T-helper 22 cell (primary cell): ENCODE measurements at places on chromosomes 2 and 18.

- no peak for DNase-seq
Measured at GRCh38 chr2:16614314-16614860, 51.2 kb downstream of the CYRIA start.

- DNase-seq, result no peak
Measured at GRCh38 chr2:67839668-67840067, 223.1 kb downstream of the C1D start.

DNA sequence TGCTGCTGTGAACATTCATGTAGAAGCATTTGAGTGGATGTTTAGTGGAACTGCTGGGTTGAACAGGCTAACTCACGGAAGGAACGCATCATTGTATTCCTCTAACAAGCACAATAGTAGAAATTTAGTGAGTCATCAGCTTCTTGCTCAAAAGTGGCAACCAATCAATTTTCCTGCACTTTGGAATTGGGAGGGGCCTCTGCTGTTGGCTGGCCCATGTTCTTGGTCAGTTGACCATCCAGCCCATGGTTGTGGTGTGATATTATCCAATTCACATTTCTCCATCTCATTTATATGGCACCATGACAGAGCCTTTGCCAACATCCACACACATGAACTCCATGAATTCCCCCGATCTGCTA is 95.0 kb downstream of the TNFRSF11A start:
- DNase-seq, result no peak

- DNase-seq, result no peak
Measured at GRCh38 chr2:62465741-62466502, 40.1 kb downstream of the TMEM17 start.

GRCh38 chr18:8252371-8252770 is 356.9 kb upstream of the RAB12 start:
- no peak for DNase-seq

DNA sequence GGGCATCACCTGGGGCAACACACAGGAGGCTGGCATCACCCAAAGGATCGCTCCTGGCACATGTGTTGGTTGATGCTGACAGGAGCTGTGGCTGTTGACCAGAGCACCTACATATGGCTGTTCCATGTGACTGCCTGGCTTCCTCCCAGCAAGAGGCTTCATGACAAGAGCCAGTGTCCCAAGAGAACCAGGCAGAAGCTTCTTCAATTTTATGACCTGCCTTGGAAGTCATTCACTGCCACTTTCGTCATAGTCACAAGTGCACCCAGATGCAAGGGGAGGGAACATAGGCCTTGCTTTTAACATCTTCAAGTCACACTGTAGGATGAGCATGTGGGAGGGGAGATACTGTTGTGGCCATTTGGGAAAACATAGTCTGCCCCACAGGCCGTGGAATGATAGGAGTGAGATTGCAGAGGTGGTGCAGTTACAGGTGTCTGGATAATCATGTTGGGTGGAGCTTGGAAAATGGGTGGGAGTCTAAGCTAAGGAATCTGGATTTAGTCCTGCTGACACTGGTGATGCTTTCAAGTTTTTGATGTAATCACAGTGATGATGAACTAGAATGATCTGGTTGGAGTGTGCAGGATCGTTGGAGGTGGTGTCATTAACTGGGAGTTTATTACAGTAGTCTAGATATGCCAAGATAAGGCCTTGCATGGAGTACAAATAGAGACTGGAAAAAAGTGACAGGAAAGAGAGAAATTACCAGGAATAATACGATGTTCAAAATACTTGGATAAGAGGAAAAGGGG is 107.0 kb downstream of the RAPGEF4 start:
- no peak for DNase-seq

- no peak for DNase-seq
Measured at GRCh38 chr2:205682971-205683501, 735 bp downstream of the NRP2 start.

DNA sequence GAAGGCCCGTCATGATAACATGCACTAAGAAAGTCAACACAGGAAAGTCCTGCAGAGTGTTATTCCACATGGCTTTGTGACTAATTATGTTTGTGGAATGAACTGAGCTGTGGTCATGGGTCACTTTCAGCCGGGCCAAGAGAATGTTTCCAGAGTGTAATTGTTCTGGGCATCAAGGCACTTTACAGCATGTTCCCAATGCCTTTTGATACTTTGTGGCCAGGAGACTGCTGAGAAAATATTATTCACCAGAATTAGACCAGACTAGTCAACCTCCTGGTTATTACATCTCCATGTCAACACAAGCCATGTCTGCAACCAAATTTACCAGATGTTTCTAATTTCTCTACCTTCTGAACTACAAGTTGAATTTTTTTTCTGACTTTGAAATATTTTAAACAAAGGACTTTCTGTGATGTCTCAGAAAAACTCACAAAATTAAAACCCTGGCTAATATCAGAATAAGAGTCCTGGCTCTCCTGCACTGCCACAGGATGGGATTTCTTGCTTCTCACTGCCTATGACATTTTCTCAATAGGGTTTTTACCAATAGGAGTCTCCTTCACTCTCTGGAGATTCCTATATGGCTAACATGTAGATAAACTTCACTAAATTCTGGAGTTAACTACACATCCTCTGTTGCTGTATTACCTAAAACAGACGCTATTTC is 90.6 kb upstream of the WDR75 start:
- no peak for DNase-seq

DNA sequence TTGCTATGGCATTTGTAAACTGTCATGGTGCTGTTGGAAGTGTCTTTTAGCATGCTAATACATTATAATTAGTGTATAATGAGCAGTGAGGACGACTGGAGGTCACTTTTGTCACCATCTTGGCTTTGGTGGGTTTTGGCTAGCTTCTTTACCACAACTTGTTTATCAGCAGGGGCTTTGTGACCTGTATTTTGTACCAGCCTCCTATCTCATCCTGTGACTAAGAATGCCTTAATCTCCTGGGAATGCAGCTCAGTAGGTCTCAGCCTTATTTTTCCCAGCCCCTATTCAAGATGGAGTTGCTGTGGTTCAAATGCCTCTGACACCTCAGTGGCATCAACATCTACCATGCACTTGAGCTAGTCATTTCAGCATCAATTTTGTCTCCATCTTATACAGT is 29.7 kb downstream of the LYPD6 start:
- DNase-seq, result no peak

DNA sequence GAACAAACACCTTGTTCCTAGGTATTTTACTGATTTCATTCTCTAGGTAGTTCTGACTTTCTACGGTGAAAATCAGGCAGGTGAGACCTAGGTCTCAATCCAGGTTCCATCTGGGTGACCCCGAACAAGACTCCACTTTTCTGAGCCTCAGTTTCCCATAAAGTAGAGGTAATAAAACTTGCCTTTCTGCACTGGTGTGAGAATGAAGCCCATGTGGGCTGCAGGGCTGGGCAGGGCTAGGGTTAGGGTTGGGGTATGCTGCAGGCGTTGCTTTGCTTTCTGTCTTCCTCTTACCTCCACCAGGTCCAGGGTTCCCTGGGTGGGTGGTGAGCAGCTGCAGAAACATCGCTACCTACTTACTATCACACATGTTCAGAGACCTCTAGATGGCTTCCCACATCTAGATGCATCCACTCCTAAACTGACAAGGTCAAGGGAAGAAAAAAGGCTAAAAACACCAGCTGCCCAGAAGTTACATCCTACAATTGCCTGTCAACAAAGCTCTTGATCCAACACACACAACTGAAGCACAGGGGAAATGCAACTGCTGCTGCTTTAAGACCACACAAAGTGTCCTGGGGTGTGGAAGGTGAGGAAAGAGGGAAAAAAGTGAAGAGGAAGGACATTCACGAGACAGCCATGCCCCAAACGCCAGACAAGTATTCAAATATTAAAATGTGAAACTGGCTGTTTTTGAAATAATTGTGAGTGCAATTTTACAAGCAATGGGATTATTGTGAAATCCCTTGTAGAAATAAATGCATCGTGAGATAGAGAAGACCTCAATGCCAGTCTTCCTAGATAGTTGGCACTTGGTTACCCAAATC is 23.5 kb downstream of the MBP start:
- no peak for DNase-seq

DNA sequence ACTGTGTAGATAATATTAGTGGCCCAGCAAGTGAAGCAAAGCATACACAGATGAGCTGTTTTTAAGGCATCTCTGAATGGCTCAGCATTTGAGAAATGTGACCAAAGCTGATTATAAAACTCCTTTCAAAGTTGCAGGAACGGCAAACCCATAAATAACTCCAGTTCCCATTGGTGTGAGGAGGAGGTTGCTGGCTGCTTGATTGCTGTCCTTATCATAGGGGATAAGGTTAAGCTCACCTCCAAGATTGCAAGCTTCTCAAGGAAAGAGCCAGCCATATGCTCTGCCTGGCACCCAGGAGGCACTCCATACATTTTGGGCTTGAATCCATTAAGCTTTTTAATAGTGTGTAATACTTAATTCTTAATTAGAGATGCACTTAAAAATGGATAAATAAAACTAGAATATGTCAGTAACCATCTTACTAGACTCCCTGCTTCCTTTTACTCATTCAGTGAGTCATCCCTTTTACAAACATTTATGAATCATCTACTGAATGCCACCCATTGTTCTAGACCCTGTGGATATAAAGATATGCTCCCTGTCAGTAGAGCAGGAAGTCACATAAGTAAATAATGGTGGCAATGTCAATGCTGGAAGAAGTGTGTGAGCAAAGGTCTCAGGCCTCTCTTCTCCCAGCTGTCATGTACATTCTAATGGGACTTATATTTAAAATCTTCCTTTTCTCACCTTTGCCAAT is 99.3 kb downstream of the SPATS2L start:
- DNase-seq, result no peak

GRCh38 chr2:18067588-18068384 is 189.3 kb downstream of the KCNS3 start:
- DNase-seq, result no peak

DNA sequence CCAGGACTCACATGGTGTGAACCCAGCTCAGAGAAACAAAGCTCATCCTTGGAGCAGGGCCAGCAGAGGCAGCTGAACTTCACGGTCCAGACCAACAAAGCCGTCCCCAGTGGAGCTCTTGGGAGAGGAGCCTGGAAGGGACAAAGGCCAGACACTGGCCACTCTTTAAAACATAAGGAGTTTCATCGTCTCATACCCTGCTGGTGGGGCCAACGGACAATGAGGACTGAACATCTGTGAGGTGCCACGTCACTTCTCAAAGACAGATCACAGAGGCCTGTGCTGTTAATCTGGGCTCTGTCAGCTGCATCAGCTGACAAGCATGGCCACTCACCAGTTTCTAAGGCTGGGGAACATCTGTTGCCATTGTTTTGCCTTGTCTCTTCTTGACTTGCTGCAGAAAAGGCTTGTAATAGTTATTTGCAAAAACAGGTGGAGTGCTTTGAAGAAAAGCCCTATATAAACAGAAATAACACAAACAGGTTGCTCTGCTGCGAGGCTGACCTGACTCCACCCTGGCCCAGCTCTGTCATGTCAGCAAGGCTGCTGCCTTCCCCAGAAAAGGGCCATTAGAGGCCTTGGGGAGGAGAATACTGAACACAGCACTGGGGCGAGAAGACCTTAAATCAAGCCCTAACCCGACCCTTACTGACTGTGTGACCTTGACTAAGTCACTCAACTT is 68.1 kb upstream of the DAPL1 start:
- no peak for DNase-seq

- no peak for DNase-seq
Measured at GRCh38 chr18:26286008-26286407, 59.8 kb downstream of the TAF4B start.

DNA sequence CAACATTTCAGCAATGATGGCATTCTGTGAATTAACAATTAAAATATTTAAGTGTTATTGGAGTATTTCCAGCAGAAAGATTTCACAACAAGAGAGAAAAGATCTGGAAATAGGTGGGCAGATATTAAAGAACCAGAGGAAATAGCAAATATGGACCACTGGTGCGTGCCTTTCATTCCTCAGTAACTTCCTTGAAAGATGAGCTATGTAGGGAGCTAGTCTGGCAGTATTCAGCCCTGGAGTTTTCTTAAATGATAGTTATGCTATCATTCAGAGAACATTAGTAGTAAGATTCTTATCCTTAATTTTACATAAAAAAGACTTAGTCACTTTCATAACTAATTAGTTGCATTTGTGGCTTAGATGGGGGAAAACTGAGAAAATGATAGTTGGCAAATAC is 41.5 kb downstream of the TANC1 start:
- DNase-seq, result no peak

DNA sequence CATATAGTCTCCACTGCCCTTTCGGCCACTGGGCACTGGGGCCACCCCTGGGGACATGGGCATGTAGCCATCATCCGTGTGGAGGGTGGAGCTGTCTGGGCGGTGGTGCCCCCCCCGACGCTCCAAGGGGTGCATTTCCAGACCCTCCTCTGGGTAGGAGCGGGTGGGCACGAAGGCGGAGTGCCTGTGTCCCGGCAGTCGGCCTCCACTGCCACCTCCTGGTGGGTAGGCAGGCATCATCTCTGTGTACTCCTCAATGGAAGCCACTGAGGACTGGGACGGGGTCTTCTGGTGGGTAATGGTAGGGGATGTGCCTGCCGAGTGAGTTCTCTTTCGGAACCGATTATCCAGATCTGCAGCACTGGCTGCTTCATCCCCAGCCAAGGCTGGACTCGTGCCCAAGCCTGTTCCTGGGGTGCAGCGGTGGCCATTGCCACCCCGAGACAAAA is 2.8 kb downstream of the IRS1 start:
- no peak for DNase-seq

GRCh38 chr18:23209031-23209430 is 73.7 kb downstream of the CABLES1 start:
- DNase-seq, result no peak

DNA sequence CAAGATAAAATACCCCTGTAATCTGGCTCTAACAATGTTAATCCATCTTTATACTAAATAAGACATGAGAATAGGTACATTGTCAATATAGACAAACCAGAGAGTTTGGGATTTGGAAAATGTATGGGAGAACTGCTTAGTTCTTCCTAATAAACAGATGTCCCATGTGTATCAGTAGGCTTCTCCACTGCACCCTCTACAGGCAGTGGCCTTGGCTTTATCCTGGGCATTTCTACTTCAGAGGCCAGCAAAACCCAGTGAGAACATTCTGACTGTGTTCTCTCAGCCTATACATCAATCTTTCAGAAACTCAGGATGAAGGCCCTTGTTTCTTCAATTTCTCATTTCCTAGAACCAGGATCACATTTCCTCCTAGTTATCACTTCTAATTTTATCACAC is 1167.5 kb upstream of the ACVR2A start:
- no peak for DNase-seq

GRCh38 chr18:45482286-45482685 is 133.0 kb upstream of the SLC14A2 start:
- DNase-seq, result no peak
